Suprapubic skin (tissue), 4 donors: ENCODE measurements at places on chromosomes 13 and 19. TPM values are rescaled to one million over a fixed set of nuclear protein-coding genes. Genes with fewer than 3 reads are reported as not detected.

The HIF3A gene
- total RNA-seq, result 30.0 TPM

The ZNF155 gene
- total RNA-seq, result 10.0 TPM

DNA sequence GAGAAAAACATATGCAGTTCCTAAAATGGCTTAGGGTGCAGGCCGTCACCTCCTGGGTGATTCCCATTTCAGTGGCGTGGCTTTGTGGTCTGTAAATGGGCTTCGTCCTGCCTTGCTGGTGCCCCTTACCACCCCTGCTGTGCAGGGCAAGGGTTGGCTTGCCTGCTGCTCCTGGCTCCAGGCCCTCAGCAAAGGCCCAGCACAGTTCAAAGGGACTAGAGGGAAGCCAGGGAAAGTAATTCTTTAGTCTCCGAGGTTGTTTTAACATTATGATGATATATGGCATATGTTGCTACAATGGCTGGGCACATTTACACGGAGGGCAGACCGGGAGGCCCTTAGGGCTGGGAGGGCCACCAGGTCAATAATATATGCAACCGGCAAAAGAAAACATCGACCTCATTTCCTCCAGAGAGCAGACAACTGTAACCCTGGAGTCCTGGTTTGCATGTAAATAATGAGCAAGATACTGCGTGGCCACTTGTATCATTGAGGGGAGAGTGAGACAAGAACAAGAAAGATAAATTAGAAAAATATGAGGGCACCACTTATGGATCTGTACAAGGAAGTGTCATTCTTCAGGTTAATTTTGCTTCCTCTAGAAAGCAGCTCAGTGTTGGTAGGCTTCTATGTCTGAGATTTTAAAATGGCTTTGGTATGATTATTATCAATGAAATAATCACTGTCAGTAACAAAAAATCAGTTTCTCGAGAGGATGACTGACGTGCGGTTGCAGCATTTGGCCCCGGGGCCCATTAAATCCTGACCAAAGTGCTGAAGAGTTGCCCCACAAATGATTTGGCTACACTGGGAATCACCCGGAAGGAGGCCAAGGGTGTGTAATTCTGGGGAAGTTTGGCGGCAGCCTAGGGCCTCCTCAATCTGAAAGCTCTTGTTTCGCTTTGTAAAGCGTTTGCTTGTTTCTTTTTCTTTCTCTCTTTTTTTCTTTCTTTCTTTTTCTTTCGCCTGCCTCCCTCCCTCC, 32.8 kb upstream of the URI1 start:
- peak; percentile 50 for DNase-seq

DNA sequence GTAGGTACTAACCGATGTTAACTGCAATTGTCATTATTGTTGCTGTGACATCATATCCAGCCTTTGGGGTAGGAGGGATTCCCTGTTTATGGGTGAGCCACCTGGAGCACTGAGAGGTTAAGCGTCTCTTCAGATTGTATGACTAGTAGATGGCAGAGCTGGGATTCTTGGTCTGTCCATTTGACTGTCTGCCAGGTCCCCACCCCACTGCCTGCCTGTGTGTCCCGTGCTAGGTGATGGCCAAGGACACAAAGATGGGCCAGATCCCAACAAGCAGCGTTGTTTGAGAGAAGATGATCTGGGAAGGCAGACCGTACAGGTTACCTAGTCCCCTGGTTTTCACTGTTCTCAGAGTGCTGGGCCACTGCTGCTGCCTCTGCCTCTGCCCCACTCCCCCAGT, 16.6 kb downstream of the PPP2R1A start:
- DNase-seq, result no peak

GRCh38 chr13:19794631-19795030, 11.9 kb upstream of the PSPC1 start:
- DNase-seq, result no peak

DNA sequence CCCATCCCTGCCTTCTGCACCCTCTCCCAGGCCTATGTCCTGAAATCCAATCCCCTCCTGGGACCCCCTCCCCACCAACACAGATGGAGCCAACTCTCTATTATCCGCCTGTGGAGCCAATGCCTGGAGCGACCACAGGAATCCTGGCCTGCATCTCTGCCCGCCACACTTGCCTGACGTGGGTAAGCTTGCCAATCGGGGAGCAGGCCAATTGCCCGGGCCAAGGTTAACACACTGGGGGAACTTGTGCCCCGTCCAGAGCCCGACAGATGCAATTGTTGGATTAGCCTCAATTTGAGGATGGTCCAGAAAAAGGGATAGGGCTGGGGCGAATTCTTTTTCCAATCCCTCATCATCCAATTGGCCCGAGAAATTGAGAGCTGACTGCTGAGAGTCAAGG, 5.9 kb downstream of the WIZ start:
- no peak for DNase-seq
